ENCODE measurements at places on chromosomes 2 and 18.

- peak; percentile 27 for DNase-seq
Observed at GRCh38 chr2:132577686-132578085, 92.3 kb downstream of the LYPD1 start.

- no peak for DNase-seq
Observed at GRCh38 chr2:26281226-26281625, 36.5 kb downstream of the HADHB start.

GRCh38 chr2:207546822-207547221 is 17.1 kb downstream of the CREB1 start:
- no peak for DNase-seq

GRCh38 chr18:38635709-38636430 is 1070.3 kb upstream of the CELF4 start:
- DNase-seq: peak; percentile 14

GRCh38 chr2:75528221-75528977 is 32.3 kb downstream of the EVA1A start:
- DNase-seq: no peak

GRCh38 chr2:188675391-188676009 is 298.7 kb upstream of the COL3A1 start:
- peak; percentile 46 for DNase-seq

DNA sequence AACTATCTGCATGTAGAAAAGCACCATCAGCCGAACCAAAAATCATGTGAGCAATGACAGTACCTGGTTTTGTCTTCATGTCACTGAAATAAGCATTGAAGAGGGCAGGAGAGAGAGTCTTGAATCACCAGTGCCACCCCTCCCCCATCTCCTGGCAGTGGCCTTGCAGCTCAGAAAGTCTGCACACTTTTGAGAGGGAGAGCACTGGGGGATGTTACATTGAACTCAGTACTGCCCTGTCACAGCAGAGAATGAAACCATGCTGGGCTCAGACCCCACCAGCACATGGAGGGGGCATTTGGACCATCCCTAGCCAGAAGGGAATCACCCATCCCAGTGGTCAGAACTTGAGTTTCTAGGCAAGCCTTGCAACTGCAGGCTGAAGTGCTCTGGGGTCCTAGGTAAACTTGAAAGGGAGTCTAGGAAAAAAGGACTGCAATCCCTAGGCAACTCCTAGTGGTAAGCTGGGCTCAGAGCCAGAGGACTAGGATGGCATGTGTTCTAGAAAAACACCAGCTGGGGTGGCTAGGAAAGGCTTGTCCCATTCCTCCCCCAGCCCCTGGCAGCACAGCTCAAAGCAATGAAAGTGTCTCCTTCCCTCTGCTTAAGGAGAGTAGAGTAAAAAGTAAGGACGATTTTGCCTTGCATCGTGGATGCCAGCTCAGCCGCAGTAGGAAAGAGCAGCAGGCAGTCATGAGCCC is 259.9 kb upstream of the MYT1L start:
- no peak for DNase-seq

- DNase-seq: no peak
Observed at GRCh38 chr2:142041996-142042395, 88.8 kb downstream of the LRP1B start.

DNA sequence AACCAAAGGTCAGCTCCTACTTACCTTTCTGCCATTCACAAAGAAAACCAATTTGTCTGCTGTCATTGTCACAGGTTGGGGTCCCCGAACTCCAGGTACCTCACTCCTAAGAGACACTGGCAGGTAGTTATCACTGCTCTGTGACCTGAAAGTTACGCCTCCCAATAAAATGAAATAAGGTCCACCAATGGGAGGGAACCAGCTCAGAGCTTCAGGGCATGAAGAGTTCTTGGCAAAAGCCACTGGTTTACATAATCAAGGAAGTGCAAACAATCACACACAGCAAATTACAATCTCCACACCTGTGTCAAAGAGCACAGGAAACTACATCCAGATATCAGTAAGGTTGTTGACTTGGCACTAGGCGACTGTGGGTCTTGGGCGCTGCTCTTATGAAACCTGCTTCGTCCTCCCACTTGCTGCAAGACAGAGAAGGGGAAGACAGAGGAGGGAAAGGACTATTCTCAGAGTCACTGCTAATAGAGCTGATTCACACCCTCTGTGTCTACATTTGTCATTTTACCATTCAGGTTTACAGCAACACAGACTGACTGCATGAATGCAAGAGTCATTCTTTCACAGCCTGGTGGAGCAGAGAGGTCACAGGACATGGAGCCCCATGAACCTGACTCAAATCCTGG is at the start of gene XDH:
TSS of gene XDH (minus strand) at position 142 of the 641 bp plus-strand sequence. CDS start at position 66, 76 bp downstream.
- no peak for DNase-seq

- peak; percentile 61 for DNase-seq
Observed at GRCh38 chr18:2657788-2658458, 2.4 kb downstream of the SMCHD1 start.
